ENCODE measurements at places on chromosomes 7 and 10. TPM values are rescaled to one million over a fixed set of nuclear protein-coding genes. Genes with fewer than 3 reads are reported as not detected.

- no peak for DNase-seq
Measured at GRCh38 chr10:34237898-34238455, 577.1 kb downstream of the PARD3 start.

DNA sequence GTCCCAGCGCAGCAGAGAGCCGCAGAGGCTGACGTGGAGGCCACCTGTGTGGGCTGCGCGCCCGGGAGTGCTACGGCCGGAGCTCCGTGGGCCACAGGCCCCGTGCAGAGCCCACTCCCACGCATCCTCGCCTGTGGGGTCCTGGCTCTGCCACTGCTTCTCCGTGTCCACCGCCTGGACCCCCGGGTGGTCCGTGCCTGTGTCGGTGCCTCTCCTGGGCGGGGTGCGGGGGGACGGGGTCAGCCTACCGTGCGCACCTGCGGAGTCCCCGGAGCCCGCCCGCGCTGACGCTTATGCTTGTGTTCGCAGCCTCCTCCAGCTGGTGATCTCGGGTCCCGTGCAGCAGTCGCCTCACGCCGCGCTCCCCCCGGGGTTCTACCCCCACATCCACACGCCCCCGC, 7.8 kb upstream of the ZNF853 start:
- DNase-seq, result no peak

FFAR4 gene
- 48.2 TPM for total RNA-seq

IRF5 gene
- 9.7 TPM for total RNA-seq

VPS41 gene
- 56.5 TPM for total RNA-seq

TMEM139 gene
- total RNA-seq, result 18.4 TPM

DNA sequence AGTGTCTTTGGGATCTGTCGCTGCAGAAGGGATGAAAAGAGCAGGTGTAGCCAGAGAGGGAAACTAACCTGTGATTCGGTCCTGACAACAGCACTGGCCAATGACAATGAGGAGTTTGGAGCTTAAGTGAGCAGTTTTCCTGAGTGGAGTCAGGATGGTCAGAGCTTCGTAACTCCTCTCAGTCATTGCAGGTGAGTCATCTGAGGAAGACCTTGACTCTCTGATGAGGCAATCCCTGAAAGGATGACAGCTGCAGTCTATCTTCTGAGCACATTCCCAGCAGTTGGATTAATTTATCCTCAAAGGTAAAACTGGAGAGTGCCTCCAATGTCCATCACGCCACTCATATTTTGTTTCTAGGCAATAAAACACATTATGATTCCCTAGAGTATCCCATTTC, 401.9 kb downstream of the POM121L12 start:
- no peak for DNase-seq

MRLN gene
- not detected for total RNA-seq

- no peak for DNase-seq
Measured at GRCh38 chr7:22969010-22969431, 44.9 kb downstream of the HYCC1 start.

NEBL gene
- total RNA-seq, result 14.1 TPM

GRCh38 chr10:63862860-63863259, 341.7 kb downstream of the REEP3 start:
- no peak for DNase-seq

DNA sequence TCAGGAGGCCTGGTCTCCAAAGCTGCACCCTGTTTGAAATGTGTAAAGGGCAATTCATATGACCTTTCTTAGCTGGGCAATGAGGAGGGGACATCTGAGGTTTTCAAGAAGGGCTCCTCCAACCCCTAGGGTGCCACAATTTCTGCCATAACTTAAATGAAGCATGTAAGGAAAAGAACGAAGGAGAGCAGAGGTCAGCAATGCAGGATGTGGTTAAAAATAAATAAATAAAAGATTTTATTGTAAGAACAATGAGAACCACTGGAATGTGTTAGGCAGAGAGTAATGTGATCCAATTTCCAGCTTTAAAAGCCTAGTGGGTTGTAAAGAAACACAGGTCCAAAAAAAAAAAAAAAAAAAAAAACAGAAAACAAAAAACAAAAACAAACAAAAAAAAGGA, 673.1 kb downstream of the TNS3 start:
- DNase-seq, result no peak

GRCh38 chr10:121236621-121237020, 361.6 kb downstream of the FGFR2 start:
- no peak for DNase-seq

DNA sequence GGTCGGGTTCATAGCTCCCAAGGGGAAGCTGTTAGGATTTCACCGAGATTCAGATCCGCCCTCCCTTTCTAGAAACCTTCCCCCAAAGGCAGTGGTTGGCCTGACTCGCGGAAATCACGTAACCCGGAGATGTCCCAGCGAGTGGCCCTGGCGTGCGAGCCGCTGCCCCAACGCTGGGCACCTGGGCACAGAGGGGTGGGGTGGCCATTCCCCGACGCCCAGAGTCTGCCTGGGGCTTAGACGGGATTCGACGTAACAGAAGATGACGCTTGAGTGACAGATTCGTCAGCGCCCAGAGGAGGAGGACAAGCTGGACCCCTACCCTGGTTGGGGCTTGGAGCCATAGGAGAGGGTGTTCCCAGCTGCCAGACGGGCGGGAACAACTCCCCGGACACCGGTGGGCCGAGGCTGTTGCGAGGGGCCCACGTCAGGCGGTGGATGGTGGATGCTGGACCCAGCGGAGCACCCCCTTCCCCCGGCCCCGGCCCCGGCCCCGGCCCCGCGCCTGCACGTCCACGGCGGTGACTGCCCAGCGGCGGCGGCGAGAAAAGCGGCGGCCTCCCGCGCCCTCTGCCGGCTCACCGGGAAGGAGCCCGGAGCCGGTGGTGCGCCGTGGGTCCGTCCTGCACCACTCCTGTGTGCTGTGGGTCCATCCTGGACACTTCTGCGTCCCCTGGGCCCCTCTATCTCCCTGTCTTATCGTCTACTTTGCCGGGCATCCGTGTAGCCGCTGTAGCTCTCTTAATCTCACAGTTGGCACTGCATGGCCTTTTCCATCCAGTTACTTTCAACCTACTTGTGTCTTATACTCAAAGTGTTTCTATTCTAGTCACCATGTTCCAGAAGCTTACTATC, 35.4 kb upstream of the KNDC1 start:
- no peak for DNase-seq

HMX3 gene
- total RNA-seq, result 0.64 TPM

DNA sequence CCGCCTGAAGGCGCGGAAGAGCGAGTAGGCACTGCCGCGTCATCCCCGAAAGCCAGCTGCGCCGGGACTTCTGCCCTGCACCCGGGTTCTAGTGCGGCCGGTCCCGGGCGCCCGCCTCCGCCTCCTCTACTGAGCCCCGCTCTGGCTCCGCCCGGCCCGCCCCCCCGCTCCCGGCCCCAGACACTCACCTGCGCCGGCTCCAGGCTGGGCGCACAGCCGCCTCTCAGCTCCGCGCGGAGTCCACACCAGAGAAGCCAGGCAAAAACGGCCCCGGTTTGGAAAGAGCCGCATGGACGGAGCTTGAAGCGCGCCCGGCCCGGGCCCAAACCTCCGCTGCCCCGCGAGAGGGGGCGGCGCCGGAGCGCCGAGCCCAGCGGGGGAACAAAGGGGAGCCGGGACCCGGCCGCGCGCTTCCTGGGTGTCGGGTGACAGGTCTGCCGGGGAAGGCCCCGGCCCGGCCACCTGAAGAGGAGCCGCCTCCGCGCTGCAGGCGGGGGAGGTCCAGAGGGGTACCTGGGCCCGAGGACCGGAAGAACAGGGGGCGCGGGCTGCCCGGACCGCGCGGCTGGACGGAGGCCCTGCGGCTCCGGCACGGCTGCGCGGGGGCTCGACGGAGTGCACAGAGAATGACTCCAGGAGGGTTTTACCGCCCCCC, 168.2 kb downstream of the NRF1 start:
- no peak for DNase-seq

DNA sequence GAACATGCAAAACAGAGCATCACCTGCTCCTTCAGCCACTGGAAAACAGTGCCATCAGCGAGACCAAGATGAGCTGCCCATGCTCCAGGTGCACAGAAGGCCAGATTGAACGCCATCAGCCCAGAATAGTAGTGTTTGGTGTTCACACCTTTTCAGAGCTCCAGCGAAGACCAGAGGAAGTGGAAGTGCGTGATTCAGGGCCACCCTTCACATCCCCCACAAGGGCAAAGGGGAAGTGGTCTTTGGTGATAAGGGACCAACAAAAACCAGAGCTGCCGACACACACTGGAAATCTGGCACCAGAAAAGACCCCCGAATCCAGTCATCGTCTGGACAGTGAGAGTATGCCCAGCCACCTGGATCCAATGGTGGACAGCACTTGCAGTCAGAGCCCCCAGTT, 29.5 kb upstream of the TMEM72 start:
- no peak for DNase-seq

LDB3 gene
- 0.72 TPM for total RNA-seq

GRCh38 chr7:118429141-118429540, 204.6 kb downstream of the ANKRD7 start:
- DNase-seq, result no peak

AQP1 gene
- total RNA-seq, result 47.4 TPM

LRRN3 gene
- 0.35 TPM for total RNA-seq

DNA sequence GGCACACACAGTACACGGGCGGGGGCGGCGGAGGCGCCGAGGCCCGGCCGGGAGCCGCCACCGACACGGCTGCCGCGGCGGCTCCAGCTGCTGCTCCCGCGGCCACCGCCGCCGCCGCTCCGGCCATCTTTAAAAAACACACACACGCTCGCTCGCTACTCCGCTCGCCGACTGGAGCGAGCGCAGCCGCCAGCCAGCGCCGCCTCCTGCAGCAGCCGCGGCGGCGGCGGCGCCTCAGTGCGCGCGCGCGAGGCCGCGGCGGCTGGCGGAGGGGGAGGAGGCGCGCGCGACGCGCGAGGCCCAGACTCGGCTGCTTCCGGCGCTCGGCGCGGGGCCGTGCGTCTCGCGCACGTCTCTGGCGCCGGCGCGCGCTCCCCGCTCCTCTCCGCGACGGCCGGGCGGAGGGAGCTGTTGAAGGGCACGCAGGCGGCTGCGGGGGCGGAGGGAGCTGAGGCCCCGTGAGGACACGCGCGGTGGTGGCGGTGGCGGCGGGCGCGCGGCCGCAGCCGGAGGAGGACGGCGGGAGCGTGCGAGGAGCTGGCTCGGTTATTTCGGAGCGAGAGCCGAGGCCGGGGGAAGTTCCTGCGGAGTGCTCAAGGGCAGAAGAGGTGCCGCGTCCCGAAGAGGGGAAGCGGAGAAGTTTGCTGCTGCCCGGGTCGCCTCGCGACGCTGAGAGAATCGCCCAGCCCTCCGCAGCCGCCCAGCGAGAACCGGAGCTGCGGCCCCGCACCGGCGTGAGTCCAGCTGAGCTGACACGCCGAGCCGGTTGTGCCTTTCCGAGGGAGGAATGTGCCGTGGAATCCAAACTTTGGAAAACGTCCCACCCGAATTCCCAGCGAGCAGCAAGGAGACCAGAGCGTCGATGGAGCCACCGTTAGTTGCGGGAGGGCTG, at the start of gene KDM7A:
KDM7A (minus strand) TSS at position 173 of the 892 bp plus-strand sequence; CDS start at position 127, 46 bp downstream.
- peak; percentile 83 for DNase-seq

DNA sequence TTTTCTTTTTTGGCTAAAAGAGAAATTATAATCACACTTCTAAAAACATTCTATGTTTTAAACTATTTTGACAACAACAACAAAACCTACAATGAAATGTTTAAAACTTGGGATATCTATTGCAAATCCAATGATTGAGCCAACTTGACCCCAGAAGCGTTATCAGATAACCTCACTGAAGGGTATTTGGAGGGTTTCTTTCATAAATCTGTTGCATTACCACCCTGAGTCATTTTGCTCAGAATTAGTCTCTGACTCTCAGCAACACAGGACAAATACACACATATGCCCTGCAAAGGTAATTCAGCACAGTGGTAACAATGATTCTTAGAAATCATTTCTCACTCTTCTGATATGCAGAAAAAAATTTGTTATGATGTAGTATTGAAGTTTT, 2.3 kb upstream of the COL1A2 start:
- no peak for DNase-seq

DNA sequence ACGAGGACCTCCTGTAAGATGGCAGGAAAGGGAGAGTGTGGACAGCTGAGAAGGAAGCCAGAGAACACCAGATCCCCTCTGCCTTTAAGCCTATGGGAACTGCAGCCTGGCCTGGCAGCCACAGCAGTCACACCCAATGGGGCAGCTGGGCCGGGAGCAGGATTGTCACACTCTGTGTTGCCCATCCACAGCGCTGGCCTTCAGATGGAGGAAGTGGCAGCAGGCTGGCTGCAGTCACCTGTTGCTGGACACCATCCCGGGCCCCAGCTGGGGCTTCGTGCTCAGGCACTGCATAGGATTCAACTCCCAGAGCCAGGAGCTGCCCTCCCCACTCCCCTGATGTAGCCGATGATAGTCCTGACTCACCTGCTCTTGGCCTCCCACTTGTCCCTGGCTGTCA, 114.4 kb downstream of the COL13A1 start:
- no peak for DNase-seq

DNA sequence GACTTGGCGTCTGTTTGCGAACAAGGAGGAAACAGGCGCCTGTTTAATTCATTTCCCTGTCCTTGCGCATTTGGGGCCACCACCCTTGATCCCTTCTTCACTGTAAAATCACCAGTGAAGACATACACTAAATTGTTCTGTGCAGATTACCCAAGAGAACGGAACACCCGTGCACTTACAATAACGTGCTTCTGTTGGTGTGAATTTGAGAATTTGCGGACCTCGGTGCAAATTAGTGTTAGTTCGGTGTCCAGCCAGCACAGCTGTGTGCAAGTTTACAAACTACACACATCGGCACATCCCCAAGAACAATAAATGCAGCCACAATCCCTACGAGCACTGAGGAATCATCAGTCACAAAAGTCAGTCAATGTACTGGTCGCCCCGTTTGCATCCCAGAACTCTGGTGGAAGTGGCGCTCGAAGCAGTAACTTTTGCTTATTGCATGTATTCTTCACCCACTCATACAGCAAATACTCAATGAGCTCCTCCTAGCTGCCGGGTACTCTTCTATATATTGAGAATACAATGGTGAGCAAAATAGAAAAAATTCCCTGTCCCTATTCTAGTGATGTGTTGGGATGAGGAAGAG, 786 bp upstream of the CNOT4 start:
- DNase-seq, result peak; percentile 30

C10orf67 gene
- total RNA-seq, result not detected

GRCh38 chr7:92809760-92810573, 26.4 kb downstream of the CDK6 start:
- peak; percentile 85 for DNase-seq

- no peak for DNase-seq
Measured at GRCh38 chr7:542713-543500, 23.3 kb upstream of the PDGFA start.

DNA sequence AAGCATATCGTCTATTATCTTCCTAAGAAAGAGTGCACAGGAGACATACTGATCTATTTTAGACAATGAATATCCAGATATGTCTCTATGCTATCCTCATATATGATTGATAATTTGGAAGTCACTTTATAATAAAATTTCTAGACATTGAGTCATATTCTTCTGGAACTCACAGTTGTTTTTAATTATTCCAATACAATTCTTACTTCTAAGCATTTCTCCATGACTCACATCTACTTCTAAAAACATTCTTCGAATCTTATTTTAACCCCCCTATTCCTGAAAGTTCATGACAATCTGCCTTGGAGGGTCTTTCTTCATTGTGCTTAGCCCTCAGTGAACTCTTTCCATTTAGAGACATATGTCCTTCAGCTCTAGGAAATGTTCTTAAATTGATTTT, 368.1 kb downstream of the MDFIC start:
- DNase-seq, result no peak

STYXL1 gene
- total RNA-seq, result 32.4 TPM

- no peak for DNase-seq
Measured at GRCh38 chr7:99143521-99143852, 421 bp downstream of the SMURF1 start.

TPK1 gene
- total RNA-seq, result 8.0 TPM

CTAGE8 gene
- total RNA-seq, result 2.5 TPM

GRCh38 chr7:89927762-89928161, 226.5 kb upstream of the STEAP1 start:
- no peak for DNase-seq

MMRN2 gene
- total RNA-seq, result 7.4 TPM
